Stomach (tissue), 19 donors: ENCODE measurements at places on chromosomes 5 and 9. TPM values are rescaled to one million over a fixed set of nuclear protein-coding genes. Genes with fewer than 3 reads are reported as not detected.

GRCh38 chr9:113650207-113651131 lies 186.9 kb downstream of the RGS3 start:
- H3K27me3 ChIP-seq = no peaks in the 10 kb centered on the region
- H3K27ac ChIP-seq = no peak overlapping the region

GRCh38 chr5:14773588-14773987 lies 98.0 kb downstream of the ANKH start:
- no peak overlapping the region for H3K4me3 ChIP-seq
- DNase-seq = no peak
- H3K27me3 ChIP-seq = no peaks in the 10 kb centered on the region

DNA sequence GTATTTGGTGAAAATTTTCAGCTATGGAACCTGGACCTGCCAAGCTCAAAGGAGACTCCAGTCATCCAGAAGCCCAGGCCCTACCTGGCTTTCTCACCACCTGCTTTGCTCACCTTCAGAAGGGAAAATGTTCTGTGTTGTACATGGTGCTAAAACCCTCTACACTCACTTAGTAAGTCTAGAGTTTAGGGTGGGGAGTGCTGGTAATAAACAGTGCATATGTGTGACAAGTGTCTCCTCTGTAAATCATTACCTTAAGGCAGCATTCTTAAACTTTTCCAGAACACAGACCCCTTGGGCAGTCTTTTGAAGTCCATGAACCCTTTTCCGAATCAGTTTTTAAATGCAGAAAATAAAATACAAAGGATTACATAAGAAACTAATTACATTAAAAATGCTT lies 248.8 kb upstream of the PIK3R1 start:
- DNase-seq = no peak
- H3K27me3 ChIP-seq = no peaks in the 10 kb centered on the region
- H3K27ac ChIP-seq = no peak overlapping the region
- peaks cover 31% of the 10 kb centered on the region for H3K4me1 ChIP-seq

- no peaks in the 10 kb centered on the region for H3K36me3 ChIP-seq
- H3K4me1 ChIP-seq = peaks cover 31% of the 10 kb centered on the region
- no peaks in the 10 kb centered on the region for H3K27me3 ChIP-seq
- no peak for DNase-seq
Observed at GRCh38 chr5:62306323-62306895, 403 bp downstream of the KIF2A start.

GRCh38 chr5:54738118-54738972 lies 220.8 kb downstream of the SNX18 start:
- no peak overlapping the region for H3K27ac ChIP-seq
- H3K36me3 ChIP-seq = no peaks in the 10 kb centered on the region
- no peak overlapping the region for H3K4me3 ChIP-seq
- DNase-seq = peak; percentile 49

DNA sequence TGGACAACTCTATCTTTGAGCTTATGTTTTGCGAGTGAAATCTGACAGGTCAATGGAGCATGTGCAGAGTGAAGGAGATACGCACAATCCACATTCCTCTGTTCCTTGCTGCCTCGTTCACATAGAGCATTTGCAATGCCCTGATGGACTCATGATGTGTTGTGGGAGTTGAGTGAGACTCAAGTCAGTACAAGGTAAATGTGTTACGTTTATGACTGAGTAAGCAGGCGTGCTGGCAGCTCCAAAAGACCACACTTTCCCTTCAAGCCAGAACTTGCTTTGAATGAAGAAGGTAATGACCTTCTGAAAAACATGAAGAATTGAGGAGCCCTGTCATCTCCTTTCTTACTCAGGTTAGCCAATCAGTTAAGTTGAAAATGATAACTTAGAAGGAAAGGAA lies 477.8 kb downstream of the CTNND2 start:
- no peak for DNase-seq
- no peaks in the 10 kb centered on the region for H3K27me3 ChIP-seq
- no peak overlapping the region for H3K4me3 ChIP-seq
- no peaks in the 10 kb centered on the region for H3K4me1 ChIP-seq
- no peaks in the 10 kb centered on the region for H3K36me3 ChIP-seq

GRCh38 chr5:32903613-32904012 lies 192.5 kb downstream of the NPR3 start:
- no peak overlapping the region for H3K4me3 ChIP-seq
- no peaks in the 10 kb centered on the region for H3K36me3 ChIP-seq
- no peak overlapping the region for H3K27ac ChIP-seq
- no peaks in the 10 kb centered on the region for H3K27me3 ChIP-seq

DNA sequence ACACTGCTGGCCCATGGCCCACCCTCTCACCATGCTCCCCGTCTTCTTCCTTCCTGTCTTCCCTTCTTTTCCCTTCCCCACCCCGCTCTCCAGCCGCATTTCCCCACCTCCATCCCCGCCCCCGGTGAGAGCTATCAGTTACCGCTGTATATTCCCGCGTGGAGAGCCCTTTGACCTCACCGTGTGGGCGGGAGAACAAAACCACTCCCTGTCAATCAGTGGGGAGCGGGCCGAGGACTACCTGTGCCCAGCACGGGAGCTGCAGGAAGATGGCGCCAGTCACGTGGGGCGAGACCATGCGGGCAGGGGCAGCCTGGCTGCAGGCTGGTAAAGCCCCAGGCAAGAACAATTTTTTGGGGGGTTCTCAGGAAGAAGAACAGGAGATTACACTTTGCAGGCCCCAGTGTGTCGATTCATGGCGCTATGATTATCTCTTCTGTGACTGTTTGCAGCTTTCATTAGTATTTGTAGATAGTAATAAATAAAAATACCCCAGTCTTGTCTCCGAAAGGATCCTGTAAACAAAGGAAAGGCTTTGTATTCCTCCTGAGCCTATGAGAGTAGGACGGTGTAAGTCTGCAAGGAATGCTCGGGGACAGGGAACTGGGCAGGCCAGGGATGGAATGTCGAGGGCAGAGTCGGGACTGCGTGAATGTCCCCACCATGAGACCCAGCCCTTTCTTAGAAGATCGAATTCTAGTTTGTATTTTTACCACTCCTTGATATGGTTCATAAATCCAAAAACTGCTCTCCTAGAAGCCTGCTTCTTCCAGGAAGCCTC lies 14.8 kb upstream of the DMRT1 start:
- no peak overlapping the region for H3K4me3 ChIP-seq
- no peaks in the 10 kb centered on the region for H3K27me3 ChIP-seq
- no peaks in the 10 kb centered on the region for H3K4me1 ChIP-seq
- no peak overlapping the region for H3K27ac ChIP-seq
- no peaks in the 10 kb centered on the region for H3K36me3 ChIP-seq

- H3K27ac ChIP-seq = no peak overlapping the region
- H3K4me1 ChIP-seq = peaks cover 16% of the 10 kb centered on the region
- DNase-seq = no peak
- no peaks in the 10 kb centered on the region for H3K27me3 ChIP-seq
- H3K4me3 ChIP-seq = no peak overlapping the region
- no peaks in the 10 kb centered on the region for H3K36me3 ChIP-seq
Observed at GRCh38 chr9:136759001-136759400, 958 bp upstream of the LCN8 start.

DNA sequence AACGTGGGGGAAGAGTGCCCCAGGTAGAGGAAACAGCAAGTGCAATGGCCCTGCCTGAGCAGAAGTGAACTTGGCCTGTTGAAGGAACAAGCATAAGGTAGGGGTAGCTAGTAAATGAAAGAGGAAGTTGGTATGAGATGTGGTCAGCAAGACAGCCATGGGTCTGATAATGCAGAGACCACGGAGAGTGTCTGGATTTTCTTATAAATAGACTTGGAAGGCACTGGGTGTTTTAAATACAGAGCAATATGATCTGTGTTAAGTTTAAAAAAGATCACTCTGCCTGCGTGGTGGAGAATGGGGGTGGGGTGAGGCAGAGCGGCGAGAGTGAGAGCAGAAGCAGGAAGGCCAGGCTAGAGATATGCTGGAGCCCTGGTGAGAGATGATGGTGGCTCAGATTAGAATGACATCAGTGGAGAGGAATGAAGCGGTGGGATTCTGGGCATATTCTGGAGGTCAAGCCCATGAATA lies 4.2 kb downstream of the ADAM19 start:
- peak overlapping the region; percentile 14 for H3K4me3 ChIP-seq
- DNase-seq = peak; percentile 70
- H3K36me3 ChIP-seq = no peaks in the 10 kb centered on the region
- H3K27me3 ChIP-seq = peaks cover 18% of the 10 kb centered on the region
- peaks cover 14% of the 10 kb centered on the region for H3K4me1 ChIP-seq

- no peak overlapping the region for H3K4me3 ChIP-seq
- no peaks in the 10 kb centered on the region for H3K36me3 ChIP-seq
- H3K27ac ChIP-seq = no peak overlapping the region
- H3K4me1 ChIP-seq = no peaks in the 10 kb centered on the region
- no peak for DNase-seq
Observed at GRCh38 chr5:113093558-113093957, 117.0 kb downstream of the DCP2 start.

DNA sequence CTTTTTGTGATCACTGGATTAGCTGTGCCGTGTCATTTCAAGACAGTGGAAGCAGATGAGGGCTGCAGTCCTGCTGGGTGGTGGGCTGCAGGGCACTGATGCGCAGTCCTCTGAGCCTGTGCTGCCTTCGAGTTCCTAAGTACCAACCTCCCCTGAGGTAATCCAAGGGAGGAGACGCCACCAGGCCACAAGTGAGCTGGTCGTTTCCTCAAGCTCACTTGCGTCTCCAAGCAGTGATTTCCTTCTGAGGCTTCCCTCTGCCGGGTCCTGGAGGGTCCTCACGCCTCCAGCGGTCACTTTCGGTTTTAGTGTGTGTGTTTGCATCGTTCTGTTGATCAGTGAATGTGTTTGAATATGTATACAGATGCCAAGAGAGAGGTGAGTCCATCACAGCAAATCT lies 115.7 kb downstream of the TRIO start:
- DNase-seq = no peak
- H3K4me3 ChIP-seq = no peak overlapping the region
- no peaks in the 10 kb centered on the region for H3K27me3 ChIP-seq

DNA sequence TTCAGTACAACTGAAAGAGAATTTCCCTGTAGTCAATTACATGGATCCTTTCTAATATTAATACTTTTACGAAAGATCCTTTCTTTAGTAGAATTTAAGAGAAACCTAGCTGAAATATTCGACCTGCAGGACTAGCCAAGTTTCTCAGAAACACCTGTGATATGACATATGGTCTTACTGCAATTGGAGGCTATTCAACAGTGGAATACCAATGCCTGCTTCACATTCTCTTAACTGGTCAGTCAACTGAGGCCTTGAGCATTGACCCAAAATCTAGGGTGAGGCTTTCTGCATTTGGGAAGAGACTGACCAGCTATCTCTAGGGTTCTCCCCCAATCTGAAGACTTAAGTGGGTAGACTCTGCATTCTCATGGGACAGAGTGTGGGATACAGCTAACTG lies 12.3 kb downstream of the UBE2QL1 start:
- peaks cover 14% of the 10 kb centered on the region for H3K27me3 ChIP-seq
- DNase-seq = no peak
- no peak overlapping the region for H3K27ac ChIP-seq
- no peaks in the 10 kb centered on the region for H3K4me1 ChIP-seq
- H3K4me3 ChIP-seq = no peak overlapping the region
- H3K36me3 ChIP-seq = no peaks in the 10 kb centered on the region

DNA sequence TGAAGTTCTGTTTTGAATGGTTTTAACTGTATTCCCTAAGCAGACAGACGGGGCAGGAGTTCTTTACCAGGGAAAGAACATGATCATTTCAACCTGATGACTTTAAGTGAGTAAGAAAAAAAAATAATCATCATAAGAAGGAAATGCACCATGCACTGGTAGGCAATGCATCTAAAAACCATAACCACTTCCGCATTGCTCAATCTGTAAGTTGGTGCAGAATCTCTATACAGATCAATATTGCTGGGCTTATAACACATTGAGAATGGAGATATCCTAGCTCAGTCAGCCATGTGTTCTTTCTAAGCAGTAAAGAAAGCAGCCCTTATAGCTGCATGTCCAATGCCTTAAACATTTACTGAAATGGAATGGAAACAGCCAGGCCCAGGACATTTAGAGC lies 407.1 kb upstream of the DMAC1 start:
- DNase-seq = no peak
- no peak overlapping the region for H3K4me3 ChIP-seq
- no peaks in the 10 kb centered on the region for H3K27me3 ChIP-seq
- H3K27ac ChIP-seq = no peak overlapping the region

- no peak overlapping the region for H3K4me3 ChIP-seq
- peaks cover 6% of the 10 kb centered on the region for H3K4me1 ChIP-seq
- no peaks in the 10 kb centered on the region for H3K36me3 ChIP-seq
- DNase-seq = no peak
Observed at GRCh38 chr5:54577528-54577927, 60.0 kb downstream of the SNX18 start.

DNA sequence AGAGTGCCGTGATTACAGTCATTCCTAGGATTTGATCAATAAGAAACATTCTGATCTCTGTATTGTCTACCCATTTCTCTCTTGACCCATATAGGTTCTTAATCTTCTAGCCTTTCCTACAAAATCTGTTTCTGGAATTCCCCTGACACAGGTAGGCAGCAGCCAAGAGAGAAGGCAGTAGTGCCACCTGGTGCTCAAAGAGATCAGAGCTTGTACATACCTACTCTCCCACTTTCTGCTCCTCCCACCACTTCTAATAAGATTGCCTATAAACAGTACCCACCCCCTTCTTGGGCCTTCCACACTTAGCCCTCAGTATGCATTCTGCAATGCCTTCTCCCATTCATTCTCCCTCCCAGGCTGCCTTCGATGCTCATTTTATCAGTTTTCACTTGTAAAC lies 117.4 kb upstream of the RORB start:
- no peaks in the 10 kb centered on the region for H3K36me3 ChIP-seq
- peak; percentile 58 for DNase-seq
- H3K4me3 ChIP-seq = no peak overlapping the region

DNA sequence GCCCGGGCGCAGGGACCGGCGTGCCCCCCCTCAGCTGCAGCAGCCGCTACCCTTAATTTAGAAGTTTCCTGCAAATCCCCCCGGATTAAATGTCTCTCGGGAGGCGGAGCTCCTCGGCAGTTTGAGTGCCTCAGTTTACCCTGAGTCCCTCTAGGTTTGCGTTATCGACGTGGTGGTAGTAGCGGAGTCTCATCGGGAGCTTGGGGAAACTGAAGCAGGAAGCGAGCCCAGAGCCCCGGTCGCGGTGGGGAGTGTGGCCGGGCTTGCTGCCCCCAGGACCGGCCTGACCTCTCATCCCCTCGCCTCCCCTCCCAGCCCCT lies 529 bp upstream of the TPM2 start:
- peak overlapping the region; percentile 96 for H3K27ac ChIP-seq
- peaks cover 13% of the 10 kb centered on the region for H3K4me1 ChIP-seq
- peak overlapping the region; percentile 75 for H3K4me3 ChIP-seq
- H3K36me3 ChIP-seq = peaks cover 20% of the 10 kb centered on the region
- DNase-seq = no peak

Gene CCL27
- total RNA-seq = not detected

Gene TSSK1B
- 0.18 TPM for total RNA-seq

Gene NTRK2
- 8.8 TPM for total RNA-seq

Gene WDR38
- not detected for total RNA-seq

Gene OR1J4
- total RNA-seq = not detected

Gene FAXDC2
- total RNA-seq = 16.5 TPM

Gene GTF2H2
- 10.1 TPM for total RNA-seq

Gene ERBIN
- total RNA-seq = 30.1 TPM

Gene SPATA31E1
- total RNA-seq = not detected

Gene QRFP
- total RNA-seq = not detected

Gene MYMK
- total RNA-seq = not detected
